ENCODE measurements at places on chromosomes 7 and 10. TPM values are rescaled to one million over a fixed set of nuclear protein-coding genes. Genes with fewer than 3 reads are reported as not detected.

STEAP1B gene
- total RNA-seq: 0.61 TPM

DNA sequence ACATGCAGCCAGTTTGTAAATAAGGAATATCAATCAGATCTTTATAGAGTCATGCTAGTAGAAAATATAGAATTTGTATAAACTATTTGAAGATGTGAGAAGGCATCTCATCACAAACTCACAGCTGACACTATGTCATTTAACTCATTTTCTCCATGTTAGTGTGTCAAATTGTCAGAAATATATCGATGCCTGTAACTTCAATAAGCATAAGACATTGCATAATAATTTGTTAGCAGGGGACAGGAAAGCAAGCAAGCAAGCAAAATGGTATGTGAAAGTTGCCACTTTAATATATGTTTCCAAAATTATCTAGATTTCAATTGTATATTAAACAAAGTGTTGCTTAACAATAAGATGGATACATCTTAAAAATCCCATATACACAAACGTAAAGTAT lies 571.0 kb downstream of the ARL4A start:
- DNase-seq: no peak

DNA sequence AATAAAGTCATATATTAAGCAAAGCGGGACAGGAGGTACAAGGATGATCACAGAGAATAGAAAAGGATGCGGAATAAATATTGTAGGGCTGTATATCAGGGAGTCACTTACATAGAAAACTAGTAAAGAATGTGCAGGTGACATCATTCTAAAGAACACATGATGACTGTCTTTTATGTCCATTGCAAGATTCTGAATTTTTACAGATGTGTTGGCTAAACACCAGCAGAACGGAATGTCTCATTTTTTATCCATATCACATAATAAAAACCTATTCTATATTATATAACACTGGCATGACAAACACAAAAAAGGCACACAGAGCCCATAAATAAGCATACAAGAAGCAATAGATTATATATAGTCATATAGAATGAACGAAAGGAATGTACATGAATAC lies 319.2 kb upstream of the PLXDC2 start:
- no peak for DNase-seq

- no peak for DNase-seq
Measured at GRCh38 chr10:99537086-99537988, 4.6 kb downstream of the NKX2-3 start.

- peak; percentile 45 for DNase-seq
Measured at GRCh38 chr7:19982841-19983835, 209.7 kb upstream of the TMEM196 start.

GRCh38 chr7:82323806-82324205 lies 119.8 kb downstream of the CACNA2D1 start:
- DNase-seq: peak; percentile 6
